Aortic smooth muscle cell (primary cell): ENCODE measurements at places on chromosomes 6 and 20. TPM values are rescaled to one million over a fixed set of nuclear protein-coding genes. Genes with fewer than 3 reads are reported as not detected.

The LTA gene
- total RNA-seq: not detected in 2 replicates

The SEL1L2 gene
- total RNA-seq: not detected in 2 replicates

The PAK5 gene
- not detected in 2 replicates for total RNA-seq

The EFCAB8 gene
- total RNA-seq: 0.13 and 0.50 TPM in 2 replicates

The BPIFA1 gene
- not detected in 2 replicates for total RNA-seq

The SLC22A3 gene
- 0.92 and 3.4 TPM in 2 replicates for total RNA-seq

The EDN3 gene
- total RNA-seq: not detected in 2 replicates

The DYNLT2 gene
- 0.81 and 1.1 TPM in 2 replicates for total RNA-seq

The HLA-DRB5 gene
- not detected in 2 replicates for total RNA-seq

The ISM1 gene
- total RNA-seq: 0.06 and 0.66 TPM in 2 replicates

The PLAGL2 gene
- total RNA-seq: 0.79 and 0.81 TPM in 2 replicates

The EGFL8 gene
- total RNA-seq: 1.2 TPM in 2 replicates

The TCF15 gene
- not detected in 2 replicates for total RNA-seq

The CST2 gene
- 2.8 and 10.8 TPM in 2 replicates for total RNA-seq
